ENCODE measurements at places on chromosomes 4 and X.
A peak's percentile ranks its signal among the peaks of the same experiment; 100 is the strongest.

DNA sequence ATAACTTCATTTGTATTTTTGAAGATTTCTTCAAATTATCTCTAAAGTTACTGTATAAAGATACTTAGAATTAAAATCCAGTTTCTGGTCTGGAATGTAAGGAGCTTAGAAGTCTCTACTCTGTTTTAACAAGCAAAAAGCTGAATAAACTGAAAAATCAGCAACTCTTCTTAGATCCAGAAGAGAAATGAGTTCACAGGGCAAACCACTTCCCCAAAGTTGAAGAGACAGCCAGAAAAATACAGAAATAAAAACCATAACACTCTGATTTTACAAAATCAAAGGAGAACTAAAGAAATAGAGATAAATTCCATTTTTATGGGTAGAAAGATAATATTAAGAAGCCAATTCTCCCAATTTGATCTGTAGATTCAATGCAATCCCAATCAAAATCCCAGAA, 1166.8 kb downstream of the ADGRL3 start:
- DNase-seq = no peak

- no peak for DNase-seq
Measured at GRCh38 chr4:83599183-83599582, 63.3 kb downstream of the GPAT3 start.

DNA sequence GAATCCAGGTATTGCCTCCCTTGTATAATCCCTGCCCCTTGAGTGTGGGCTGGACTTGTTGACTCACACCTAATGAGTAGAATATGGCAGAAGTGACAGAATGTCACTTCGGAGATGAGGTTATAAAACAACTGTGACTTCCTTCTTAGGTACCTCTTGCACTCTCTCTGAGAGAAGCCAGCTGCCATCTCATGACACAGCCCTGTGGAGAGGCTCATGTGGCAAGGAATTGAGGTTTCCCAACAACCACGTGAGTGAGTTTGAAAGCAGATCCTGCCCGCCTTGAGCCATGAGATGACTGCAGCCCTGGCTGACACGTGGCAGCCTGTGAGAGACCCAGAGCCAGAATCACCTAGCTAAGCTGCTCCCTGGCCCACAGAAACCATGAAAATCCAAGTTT, 13.5 kb downstream of the ASB11 start:
- peak; percentile 11 for DNase-seq

DNA sequence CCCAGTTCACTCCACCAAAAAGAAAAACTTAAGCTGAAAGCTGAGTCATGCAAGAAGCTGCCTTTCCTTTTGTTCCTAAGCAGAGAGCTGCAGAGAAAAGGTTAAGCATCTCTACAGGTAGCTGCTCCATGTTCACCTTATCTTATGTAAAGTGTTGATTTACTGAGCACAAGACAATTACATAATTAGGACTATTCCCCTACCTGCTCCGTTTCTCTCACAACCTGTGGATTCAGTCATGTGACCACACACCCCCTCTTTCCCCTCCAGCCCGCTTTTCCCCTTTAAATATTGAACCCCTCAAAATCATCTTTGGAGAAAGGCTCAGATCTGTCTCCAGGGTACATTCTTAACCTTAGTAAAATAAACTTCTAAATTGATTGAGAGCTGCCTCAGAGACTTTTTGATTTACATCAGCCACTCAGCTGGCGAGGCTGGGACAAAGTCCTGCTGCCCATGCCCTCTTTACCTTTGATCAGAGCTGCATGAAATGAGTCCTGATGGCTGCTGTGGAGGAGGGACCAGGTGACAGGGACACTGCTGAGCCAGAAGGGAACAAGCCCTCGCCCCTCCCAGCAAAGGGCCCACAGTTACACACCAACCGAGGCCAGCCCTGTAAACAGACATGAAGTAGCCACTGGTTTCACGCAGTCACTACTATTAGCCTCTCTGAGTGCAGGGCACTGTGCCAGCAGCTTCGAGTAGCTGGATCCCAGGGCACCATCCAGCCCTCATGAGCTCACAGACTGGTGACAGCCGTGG, 53.9 kb upstream of the C4orf50 start:
- peak; percentile 43 for DNase-seq
